Stimulated activated CD8-positive, alpha-beta memory T cell treated with anti-CD3 and anti-CD28 coated beads, Interleukin-7, amount 100 ng/mL, for 1 hour (primary cell): ENCODE measurements at places on chromosomes 11 and 22.

- DNase-seq = no peak
Measured at GRCh38 chr11:11454671-11455223, 101.7 kb upstream of the CSNK2A3 start.

- no peak for DNase-seq
Measured at GRCh38 chr11:113681711-113682413, 24.2 kb downstream of the TMPRSS5 start.

- DNase-seq = no peak
Measured at GRCh38 chr22:31142285-31142684, 2.0 kb upstream of the PLA2G3 start.

DNA sequence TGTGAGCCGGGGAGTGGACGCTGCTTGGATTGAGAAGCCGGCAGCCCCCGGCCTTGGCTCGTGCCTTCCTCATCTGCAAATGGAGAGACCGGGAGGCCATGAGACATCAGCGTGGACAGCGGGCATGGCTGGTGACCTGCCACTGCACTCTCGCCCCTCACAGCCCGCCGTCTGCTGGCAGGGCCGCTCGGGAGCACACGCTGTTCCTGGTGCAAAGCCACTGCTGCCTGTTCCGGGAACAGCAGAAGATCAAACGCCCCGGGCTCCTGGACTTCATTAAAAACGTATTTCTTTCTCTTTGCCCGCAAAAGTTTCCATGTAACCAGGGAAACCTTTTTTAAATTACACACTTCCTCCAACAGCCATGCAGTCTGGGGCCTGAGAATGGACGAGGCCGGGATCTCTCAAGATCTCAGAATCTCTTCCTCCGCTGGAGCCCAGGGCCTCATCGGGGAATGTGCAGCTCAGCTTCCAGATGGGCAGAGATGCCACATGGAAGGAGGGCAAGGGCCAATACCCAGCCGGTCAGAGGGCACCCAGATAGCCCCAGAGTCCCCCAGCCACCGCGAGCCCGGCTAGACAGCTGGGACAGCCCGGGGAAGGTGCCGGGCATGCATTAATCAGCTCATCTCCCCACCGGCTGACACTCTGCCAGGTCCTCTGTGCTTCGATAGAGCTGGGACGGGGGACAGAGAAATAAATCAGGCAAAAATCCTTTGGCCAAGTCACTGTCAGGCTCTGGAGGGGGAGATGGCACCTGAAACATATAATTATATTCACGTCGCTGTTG lies 62.8 kb upstream of the PRR5 start:
- no peak for DNase-seq
